Tibial nerve (tissue), 4 donors: ENCODE measurements at places on chromosomes 6 and 20. TPM values are rescaled to one million over a fixed set of nuclear protein-coding genes. Genes with fewer than 3 reads are reported as not detected.

DNA sequence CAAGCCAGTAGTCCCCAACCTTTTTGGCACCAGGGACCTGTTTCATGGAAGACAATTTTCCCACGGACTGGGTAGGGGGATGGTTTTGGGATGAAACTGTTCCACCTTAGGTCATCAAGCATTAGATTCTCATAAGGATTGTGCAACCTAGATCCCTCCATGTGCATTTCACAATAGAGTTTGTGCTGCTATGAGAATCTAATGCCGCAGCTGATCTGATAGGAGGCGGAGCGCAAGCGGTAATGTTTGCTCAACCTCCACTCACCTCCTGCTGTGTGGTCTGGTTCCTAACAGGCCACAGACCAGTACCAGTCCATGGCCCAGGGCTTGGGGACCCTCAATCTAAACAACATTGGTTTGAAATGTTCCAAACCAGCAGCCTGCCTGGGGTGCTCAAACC is 137.0 kb upstream of the STXBP5 start:
- no peak overlapping the region for H3K4me3 ChIP-seq
- no peaks in the 10 kb centered on the region for H3K27me3 ChIP-seq
- DNase-seq: no peak
- no peaks in the 10 kb centered on the region for H3K4me1 ChIP-seq

- no peaks in the 10 kb centered on the region for H3K27me3 ChIP-seq
- peak within 1 kb of the TSS; percentile 66 for H3K27ac ChIP-seq
- no peaks in the 10 kb centered on the region for H3K36me3 ChIP-seq
- H3K4me3 ChIP-seq: peak within 1 kb of the TSS; percentile 47
- H3K4me1 ChIP-seq: peaks cover 26% of the 10 kb centered on the region
Observed at GRCh38 chr6:117906958-117907600, at the start of gene SLC35F1. TSS of gene SLC35F1 (plus strand) at chr6:117907264.

UTRN gene
- 279 TPM for total RNA-seq

DNA sequence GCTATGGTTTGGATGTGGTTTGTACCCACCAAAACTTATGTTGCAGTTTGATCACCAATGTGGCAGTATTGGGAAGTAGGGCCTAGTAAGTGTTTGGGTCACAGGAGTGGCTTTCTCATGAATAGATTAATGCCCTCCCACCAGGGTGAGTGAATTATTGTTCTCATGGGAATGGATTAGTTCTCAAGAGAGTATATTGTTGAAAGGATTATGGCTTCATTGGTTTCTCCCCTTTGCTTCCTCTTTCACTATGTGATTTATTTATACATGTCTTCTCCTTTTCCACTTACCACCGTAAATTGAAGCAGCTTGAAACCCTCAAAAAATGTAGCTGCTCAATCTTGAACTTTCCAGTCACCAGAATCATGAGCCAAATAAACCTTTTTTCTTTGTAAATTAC is 10.8 kb downstream of the UFL1 start:
- H3K27me3 ChIP-seq: no peaks in the 10 kb centered on the region
- DNase-seq: no peak
- no peak overlapping the region for H3K4me3 ChIP-seq
- H3K4me1 ChIP-seq: no peaks in the 10 kb centered on the region

- H3K4me3 ChIP-seq: no peak overlapping the region
- no peak for DNase-seq
- H3K27me3 ChIP-seq: no peaks in the 10 kb centered on the region
Observed at GRCh38 chr6:22350109-22350508, 53.3 kb upstream of the PRL start.

- DNase-seq: no peak
- peaks cover 37% of the 10 kb centered on the region for H3K36me3 ChIP-seq
- H3K4me3 ChIP-seq: no peak overlapping the region
- H3K27ac ChIP-seq: no peak overlapping the region
- no peaks in the 10 kb centered on the region for H3K4me1 ChIP-seq
Observed at GRCh38 chr6:44157152-44157521, 1.5 kb upstream of the CAPN11 start.

GRCh38 chr6:138527411-138528088 is 28.3 kb upstream of the NHSL1 start:
- H3K27ac ChIP-seq: no peak overlapping the region
- no peaks in the 10 kb centered on the region for H3K4me1 ChIP-seq
- H3K36me3 ChIP-seq: no peaks in the 10 kb centered on the region
- H3K27me3 ChIP-seq: no peaks in the 10 kb centered on the region

PDYN gene
- not detected for total RNA-seq
